IMR-90 (cell line): ENCODE measurements at places on chromosomes 6 and 20. TPM values are rescaled to one million over a fixed set of nuclear protein-coding genes. Genes with fewer than 3 reads are reported as not detected.
A peak's percentile ranks its signal among the peaks of the same experiment; 100 is the strongest.

The CHMP4B gene
- total RNA-seq: 30.3 and 40.5 TPM in 2 replicates

The CASS4 gene
- 25.8 and 26.1 TPM in 2 replicates for total RNA-seq

The CST1 gene
- not detected in 2 replicates for total RNA-seq

The ZNF343 gene
- total RNA-seq: 18.9 and 26.2 TPM in 2 replicates

The TFAP2C gene
- under 0.01 TPM in 2 replicates for total RNA-seq

The GPR6 gene
- total RNA-seq: not detected in 2 replicates

The CAGE1 gene
- total RNA-seq: under 0.01 TPM in 1 of 2 replicates, not detected in the other

The ZSWIM3 gene
- total RNA-seq: 8.1 and 8.6 TPM in 2 replicates

The KIAA1586 gene
- total RNA-seq: 3.8 and 15.0 TPM in 2 replicates

The PNRC1 gene
- 6.5 and 18.3 TPM in 2 replicates for total RNA-seq

The HLA-DQB2 gene
- not detected in 2 replicates for total RNA-seq

The ADGRF5 gene
- total RNA-seq: not detected in 2 replicates

The BCLAF1 gene
- total RNA-seq: 141 and 142 TPM in 2 replicates

DNA sequence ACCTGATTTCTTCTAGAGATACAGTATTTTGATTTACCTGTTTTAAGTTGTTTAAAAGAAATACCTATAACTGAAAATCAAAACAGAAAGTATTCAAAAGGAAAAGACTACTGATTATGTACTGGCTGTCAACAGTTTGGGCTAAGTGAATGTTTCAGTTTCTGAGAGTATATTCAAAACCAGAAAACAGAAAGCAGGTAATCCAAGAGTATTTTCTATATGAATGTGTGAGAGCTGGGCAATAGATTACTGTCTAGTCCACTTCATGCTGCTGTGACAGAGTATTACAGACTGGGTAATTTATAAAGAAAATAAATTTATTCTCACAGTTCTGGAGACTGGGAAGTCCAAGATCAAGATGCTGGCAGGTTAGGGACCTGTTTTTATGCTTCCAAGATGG, 261.0 kb downstream of the ARHGAP18 start:
- DNase-seq: no peak

GRCh38 chr6:2744209-2744771, 6.4 kb downstream of the MYLK4 start:
- DNase-seq: no peak

DNA sequence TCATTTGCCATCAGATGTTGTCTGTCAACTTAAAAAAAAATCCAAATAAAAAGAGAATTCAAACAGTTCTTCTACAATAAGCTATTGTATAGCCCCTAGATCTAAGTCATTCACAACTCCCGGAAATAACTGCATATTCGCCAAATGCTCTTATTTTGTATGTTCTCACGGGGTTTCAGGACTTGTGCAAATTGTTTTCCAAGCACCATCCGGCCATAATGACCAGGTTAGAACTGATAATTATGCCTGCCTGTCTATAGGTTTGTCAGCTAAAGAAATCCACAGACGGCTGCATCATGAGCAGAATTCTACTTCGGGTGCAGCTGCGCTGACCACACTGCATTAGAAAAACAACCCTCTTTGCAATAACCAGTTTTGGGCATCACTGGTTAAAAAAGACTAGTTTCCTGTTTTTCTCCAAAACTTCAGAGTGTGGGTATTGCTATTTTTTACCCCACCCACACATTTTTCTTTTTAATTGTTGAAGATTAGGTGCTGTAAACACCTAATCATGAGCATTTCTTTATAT, 87.7 kb downstream of the HIVEP2 start:
- DNase-seq: no peak

DNA sequence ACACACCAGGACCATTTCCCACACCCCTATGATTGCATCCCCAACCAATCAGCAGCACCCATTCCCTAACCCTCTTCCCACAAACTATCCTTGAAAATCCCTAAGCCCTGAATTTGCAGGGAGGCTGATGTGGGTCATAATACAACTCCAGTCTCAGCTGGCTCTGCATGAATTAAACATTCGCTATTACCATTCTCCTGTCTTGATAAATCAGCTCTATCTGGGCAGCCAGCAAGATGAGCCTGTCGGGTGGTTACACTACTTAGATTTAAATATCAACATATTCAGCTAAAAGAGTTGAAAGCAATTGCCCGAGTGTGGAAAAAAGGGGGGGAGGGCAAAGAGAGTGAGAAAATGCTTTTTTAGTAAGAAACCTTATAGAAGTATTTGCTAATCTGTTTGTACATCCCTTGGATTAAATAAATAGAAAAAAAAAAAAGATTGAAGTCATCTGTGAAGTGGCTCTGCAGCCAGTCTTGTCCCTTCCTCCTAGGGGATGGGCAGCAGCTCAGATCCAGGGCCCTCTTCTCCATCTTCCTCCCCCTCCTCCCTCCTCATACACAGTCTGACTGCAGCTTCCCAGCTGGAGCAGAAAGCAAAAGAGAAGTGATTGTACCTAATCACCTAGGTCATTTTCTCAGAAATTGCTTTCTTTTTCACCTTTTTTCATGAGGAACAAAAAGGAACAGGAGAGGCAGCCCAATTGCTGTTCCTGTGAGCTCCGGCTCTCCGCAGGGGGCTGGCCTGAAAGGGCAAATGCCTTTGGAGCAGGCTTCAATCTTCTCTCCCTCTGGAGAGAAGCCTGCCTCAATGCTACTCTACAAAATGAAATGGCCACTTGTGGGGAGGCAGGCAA, 356.6 kb upstream of the SULF2 start:
- DNase-seq: no peak

DNA sequence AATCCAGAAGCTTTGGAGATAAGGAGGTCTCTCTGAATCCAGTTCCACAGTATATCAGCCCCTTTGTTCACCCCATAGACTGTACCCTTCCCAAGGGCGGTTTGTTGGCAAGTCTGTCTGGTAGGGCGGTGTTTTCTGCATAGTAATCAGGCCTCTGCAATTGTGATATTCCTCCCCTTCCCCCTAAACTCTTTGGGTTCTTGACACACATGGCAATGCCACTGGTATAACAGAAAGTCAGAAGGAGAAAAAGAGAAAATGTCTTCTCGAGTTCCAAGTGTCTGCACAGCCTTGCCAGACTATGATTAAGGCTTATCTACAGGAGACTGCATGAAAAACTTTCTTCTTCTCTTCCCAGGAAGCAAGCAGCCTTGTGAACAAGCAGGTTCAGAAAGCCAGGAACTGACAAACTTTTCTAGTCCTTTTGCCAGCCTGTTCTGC, 45.6 kb downstream of the FOXO3 start:
- no peak for DNase-seq

- peak; percentile 71 for DNase-seq
These were observed 66.0 kb upstream of the UTRN start for GRCh38 chr6:144219056-144219685.

GRCh38 chr6:32436995-32437836, 2.5 kb upstream of the HLA-DRA start:
- peak; percentile 17 for DNase-seq

- DNase-seq: no peak
These were observed 23.8 kb downstream of the PHACTR3 start for GRCh38 chr20:59628171-59628570.

- no peak for DNase-seq
These were observed 900.7 kb downstream of the TFAP2A start for GRCh38 chr6:9514146-9514545.

DNA sequence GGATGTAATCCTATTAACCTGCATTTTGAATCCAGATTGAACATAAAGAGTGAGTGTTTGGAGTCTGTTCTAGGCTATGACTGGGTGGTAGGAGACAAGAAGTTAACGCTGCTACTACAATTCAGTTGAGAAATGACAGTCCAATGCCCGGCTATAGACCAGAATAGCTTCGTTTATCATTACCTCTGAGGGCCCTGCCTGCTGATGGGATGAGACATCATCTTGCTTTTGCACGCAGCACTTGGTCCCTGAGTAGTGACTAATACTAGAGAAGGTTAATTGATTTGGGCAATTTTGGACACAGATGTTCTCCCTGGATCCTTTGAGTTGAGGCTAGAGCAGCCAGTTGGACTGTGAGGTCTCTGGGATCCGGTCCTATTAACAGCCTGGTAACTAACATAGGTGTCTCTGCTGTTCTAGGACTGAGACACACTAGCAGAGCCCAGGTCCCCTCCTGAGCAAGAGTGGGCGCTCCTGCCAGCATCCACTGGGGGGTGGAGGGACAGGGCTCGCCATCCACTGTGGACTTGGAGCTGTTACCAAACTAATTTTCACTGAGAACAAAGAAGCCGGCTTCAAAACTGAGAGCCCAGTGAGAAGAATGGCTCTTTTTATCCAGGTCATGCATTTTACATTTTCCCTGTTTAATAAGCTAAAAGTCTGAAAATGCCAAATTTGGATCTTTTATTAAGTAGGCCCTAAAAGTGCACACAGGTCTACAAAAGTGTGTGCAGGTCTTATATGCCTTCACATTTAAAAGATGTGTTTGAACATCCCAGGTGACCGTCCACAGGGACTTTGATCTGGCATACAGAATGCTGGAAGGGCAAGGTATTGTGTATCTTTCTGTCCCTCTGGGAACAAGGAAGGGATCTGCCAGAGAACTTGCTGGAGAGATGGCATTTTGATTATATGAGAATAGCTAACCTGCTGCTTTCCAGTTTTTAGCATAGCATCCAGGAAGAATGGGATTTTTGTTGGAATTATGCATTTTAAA, 212.5 kb downstream of the CDH4 start:
- DNase-seq: peak; percentile 45

- peak; percentile 55 for DNase-seq
These were observed 39.0 kb upstream of the PLN start for GRCh38 chr6:118509009-118509617.

DNA sequence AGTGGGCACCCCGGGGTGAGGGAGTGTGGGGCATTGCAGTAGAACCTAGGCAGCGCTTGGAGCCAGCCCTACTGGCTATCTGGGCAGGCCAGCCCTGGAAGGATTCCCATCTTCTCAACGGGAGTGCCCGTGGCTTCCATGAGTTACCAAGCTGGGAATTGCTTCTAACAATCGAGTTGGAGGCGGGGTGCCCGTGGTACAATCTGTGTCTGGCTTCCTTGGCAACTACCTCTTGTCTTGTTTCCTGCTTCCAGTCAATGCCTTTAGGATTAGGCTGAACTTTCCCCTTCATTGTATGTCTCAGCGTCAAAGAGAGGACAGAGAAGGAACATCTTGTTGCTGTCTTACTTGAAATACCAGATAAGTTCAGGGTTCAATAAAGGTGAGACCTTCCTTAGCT, 33.3 kb downstream of the PPP1R14C start:
- DNase-seq: no peak

- peak; percentile 95 for DNase-seq
These were observed 48.3 kb downstream of the ATXN1 start for GRCh38 chr6:16712931-16713484.

DNA sequence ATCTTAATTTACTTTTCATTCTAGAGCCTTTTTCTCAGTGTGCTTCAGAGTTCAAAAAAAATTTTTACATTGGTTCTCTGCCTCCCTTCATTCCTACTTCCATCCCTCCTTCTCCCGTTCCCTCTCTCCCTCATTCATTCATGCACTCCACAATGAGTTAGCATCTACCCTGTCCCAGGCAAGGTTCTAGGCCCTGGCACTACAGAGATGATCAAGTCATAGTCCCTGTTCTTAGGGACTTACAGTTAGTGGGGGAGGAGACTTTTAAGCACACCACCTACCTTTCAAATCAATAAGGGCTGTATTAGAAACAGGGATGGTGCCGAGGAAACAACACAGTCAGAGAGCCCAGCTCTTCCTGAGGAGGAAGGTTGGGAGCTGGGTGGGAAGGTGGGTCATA, 40.3 kb downstream of the MAP3K5 start:
- no peak for DNase-seq

DNA sequence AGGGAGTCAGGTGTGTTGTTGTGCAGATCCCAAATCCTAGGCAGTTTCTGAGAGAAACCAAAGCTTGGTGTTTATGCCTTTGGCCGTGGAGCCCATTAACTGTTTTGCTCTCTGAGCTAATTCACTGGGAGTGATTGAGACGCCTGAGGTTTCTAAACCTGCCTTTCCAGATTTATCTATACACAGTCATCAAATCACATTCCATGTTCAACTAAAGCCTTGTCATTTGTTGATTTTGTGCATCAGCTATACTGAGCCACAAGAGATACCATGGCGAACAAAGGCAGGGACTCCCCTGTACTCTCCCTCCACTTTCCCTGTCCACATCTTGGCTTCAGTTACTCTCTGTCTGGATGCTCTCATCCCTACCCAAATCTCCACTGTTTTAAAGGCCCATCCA, 229.7 kb upstream of the PMEPA1 start:
- DNase-seq: no peak

DNA sequence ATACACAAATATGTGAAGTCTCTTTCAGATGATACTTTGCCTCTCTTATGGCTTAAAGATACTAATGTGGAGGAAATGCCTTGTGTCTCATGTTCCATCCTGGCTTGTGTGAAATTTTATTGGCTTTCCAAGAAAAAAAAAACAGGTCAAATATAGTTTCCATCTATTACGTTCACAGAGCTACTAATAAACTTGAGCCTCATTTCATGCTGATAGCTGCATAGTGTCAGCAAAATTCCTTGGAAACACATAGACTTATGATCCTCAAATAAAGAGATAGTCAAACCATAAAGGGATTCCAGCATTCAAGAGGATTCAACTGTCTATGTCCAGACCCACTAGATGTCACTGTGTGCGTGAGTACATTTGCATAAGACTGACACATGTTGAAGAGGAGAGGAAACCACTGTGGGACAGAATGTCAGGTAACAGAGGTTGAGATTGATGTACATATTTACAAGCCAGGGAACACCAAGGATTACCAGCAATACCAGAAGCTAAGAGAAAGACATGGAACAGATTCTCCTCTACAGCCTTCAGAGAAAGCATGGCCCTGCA, 266.6 kb downstream of the COL12A1 start:
- no peak for DNase-seq

GRCh38 chr6:139732451-139732850, 358.0 kb upstream of the CITED2 start:
- DNase-seq: peak; percentile 78

GRCh38 chr6:121993362-121993761, 406.1 kb upstream of the HSF2 start:
- DNase-seq: no peak

GRCh38 chr6:4790158-4790899, 14.1 kb downstream of the CDYL start:
- no peak for DNase-seq

DNA sequence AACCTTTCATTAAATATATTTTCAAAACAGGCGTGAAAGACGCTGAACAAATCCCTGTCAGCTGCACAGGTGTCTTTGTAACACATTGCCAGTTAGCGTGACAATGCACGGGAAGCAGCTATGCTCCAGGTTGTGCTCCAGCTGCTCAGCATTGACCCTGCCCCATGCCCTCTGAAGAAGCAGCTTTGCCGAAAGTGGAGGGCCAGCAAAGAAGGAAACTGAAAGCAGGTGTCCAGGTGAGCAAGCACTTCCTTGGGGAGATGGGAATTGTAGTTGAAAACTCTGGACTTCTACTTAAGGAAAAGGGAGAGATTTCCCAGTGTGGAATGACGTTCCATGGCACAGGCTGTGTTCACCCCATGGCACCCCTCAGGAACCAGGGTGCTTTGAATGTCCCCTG, 125.7 kb downstream of the TTLL2 start:
- DNase-seq: no peak
